Activated CD4-positive, alpha-beta T cell treated with anti-CD3 and anti-CD28 coated beads for 36 hours (primary cell): ENCODE measurements at places on chromosomes 12 and 14.
A peak's percentile ranks its signal among the peaks of the same experiment; 100 is the strongest.

DNA sequence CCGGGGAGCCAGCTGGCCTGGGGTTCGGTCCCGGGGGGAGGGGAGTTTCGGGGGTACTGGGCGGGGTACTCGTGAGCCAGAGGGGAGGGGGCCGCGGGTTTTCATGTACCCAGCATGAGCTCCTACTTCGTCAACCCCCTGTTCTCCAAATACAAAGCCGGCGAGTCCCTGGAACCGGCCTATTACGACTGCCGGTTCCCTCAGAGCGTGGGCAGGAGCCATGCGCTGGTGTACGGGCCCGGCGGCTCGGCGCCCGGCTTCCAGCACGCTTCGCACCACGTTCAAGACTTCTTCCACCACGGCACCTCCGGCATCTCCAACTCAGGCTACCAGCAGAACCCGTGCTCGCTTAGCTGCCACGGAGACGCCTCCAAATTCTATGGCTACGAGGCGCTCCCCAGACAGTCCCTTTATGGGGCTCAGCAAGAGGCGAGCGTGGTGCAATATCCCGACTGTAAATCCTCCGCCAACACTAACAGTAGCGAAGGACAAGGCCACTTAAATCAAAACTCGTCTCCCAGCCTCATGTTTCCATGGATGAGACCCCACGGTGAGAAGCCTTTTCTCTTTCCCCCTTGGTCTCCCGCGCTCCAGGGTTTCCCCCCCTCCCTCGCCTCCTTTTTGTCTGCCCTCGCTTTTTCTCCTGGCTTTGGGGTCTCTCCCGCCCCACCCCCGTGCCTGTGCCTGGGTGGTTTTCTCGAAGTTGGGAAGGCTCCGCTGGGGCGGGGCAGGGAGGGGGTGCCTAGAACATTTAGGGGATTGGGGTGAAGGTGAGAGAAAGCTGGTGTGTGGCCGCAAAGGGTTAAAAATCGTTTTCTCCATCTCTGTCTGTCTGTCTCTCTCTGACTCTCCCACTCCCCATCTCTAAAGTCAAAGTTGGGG, 627 bp downstream of the HOXC8 start:
- DNase-seq = peak; percentile 62

- DNase-seq = no peak
Observed at GRCh38 chr12:43590307-43590706, 38.3 kb upstream of the ADAMTS20 start.

DNA sequence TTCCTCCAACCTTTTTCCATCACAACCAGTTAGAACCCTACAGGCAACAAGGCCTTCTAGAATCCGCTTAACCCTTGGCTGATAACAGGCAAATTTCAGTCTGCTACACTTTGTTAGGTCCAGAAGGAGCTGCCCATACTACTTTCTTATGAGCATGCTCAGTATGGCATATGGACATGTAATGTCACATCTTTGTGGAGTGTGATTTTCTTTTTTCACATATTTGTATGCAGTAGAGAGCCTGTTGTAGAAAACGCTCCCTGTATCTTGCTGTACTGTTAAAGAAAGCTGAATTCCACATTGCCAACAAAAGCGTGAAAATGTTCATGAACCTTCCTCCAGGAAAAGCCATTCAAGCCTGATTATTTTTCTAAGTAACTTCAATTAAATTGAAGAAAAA, 196.5 kb downstream of the SLC41A2 start:
- DNase-seq = no peak

DNA sequence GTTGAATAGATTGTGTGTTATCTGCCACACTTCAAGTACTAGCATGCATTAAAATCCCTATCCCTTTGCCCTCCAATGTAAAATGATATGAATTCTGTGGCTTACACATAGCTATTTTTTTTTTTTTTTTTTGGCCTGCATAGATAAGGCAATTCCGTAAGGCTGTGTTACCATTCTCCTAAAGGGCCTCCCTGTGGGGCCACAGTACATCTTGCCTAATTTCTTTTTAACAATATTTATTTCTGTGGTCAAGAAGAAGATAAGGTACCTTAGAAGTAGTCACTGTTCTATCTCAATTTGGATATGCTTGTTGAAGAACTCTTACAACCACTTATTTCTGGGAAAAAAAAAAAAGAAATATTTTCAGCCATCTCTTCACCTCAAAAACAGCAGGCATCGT, 19.8 kb downstream of the FLRT2 start:
- no peak for DNase-seq

DNA sequence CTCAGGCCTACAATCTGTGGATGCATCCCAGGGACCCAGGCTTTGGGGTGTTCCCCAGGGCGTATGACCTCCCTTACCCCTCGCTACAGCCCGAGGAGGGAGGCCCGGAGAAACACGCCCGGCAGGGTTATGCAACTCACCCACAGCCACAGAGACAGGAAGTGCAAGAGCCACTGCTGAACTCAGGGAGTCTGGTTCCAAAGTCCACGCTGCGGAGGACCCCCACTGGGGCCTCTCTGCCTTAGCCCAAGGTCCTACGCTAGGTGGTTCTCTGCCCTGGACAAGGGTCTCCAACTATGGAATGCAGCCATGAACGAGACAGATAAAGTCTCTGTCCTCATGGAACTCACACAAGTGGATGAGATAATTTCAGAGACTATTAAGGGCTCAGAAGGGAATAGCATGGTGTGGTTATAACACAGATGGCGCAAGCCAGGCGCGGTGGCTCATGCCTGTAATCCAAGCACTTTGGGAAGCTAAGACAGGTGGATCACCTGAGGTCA, 11.3 kb downstream of the SCARB1 start:
- no peak for DNase-seq
